Vagina (tissue), 2 donors: ENCODE measurements at places on chromosomes 2 and 18.

DNA sequence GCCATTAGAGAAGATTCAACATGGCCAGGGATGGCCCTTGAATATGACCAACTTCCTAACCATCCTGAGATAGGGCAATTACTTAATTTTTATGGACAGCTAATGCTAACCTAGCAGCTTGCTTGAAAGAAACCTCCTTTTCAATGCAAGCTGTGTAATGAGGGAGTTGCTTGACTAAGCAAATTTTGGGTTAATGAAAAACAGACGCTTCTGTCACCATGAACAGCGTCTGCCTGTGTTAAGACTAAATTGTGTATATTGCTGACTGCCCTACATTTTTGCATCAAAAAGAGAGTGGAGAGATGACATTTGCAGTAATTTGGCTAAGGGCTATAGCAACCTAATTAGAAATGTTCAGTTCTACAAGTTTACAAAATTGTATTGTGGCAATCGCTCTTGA lies 319.2 kb upstream of the LRATD1 start:
- no peak overlapping the region for H3K27ac ChIP-seq
- no peaks in the 10 kb centered on the region for H3K27me3 ChIP-seq
- H3K4me3 ChIP-seq, result no peak overlapping the region
- H3K36me3 ChIP-seq, result no peaks in the 10 kb centered on the region
- no peaks in the 10 kb centered on the region for H3K4me1 ChIP-seq

DNA sequence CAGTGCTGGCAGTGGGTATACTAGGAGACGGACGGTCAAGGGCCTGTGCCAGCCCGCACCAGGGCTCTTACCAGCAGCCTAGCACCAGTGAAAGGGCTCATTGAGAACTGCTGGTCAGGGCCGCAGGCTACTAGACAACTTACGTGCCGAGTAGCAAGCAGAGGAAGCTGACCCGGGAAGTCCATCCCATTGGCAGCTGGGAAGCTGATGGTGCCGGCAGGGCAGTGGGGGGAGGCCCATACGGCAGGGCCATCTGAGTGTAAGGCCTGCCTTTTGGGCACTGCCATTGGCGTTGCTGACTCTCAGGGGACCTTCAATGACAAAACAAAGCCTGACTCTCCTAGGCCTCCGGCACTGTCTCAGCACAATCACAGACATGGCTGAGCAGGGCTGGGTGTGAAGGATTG lies 20.6 kb downstream of the EFR3B start:
- H3K27me3 ChIP-seq, result no peaks in the 10 kb centered on the region
- no peak overlapping the region for H3K4me3 ChIP-seq
- H3K4me1 ChIP-seq, result peaks cover 4% of the 10 kb centered on the region
- no peak for DNase-seq
- H3K36me3 ChIP-seq, result no peaks in the 10 kb centered on the region

DNA sequence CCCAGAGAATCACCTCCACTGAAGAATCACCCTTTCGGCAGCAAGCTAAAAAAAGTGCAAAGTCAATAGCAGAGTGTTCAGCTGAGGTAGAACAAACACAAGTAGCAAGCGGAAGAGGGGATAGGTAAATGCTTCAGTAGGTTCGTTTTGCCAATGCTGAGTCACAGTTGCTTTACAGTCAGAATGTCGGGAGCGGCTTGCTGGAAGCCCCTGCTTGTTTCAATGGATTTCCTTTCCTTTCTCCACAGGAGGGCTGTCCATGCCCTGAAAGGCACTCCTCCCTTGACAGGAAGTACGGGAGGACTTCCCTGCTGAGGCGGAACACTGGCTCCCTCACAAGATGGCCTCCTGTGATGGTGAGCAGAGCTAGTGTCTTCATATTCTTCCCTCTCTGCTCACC lies 146.2 kb upstream of the LYPD1 start:
- no peak for DNase-seq
- no peaks in the 10 kb centered on the region for H3K27me3 ChIP-seq
- H3K27ac ChIP-seq, result no peak overlapping the region
- H3K36me3 ChIP-seq, result no peaks in the 10 kb centered on the region

DNA sequence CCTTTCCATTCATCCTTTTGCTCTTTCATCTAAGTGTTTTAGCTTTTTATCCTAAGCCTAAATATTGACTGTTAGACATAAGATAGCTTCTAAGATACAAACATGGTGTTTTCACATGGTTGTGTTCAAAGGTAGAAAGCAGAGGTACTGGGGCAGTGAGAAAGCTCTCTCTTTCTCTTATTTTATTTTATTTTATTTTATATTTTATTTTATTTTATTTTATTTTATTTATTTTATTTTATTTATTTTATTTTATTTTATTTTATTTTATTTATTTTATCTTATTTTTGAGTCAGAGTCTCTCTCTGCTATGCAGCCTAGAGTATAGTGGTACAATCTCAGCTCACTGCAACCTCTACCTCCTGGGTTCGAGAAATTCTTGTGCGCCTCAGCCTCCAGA lies 287.2 kb downstream of the IKZF2 start:
- no peak overlapping the region for H3K27ac ChIP-seq
- H3K4me3 ChIP-seq, result no peak overlapping the region
- no peaks in the 10 kb centered on the region for H3K4me1 ChIP-seq
- H3K27me3 ChIP-seq, result no peaks in the 10 kb centered on the region
- no peaks in the 10 kb centered on the region for H3K36me3 ChIP-seq
- no peak for DNase-seq

DNA sequence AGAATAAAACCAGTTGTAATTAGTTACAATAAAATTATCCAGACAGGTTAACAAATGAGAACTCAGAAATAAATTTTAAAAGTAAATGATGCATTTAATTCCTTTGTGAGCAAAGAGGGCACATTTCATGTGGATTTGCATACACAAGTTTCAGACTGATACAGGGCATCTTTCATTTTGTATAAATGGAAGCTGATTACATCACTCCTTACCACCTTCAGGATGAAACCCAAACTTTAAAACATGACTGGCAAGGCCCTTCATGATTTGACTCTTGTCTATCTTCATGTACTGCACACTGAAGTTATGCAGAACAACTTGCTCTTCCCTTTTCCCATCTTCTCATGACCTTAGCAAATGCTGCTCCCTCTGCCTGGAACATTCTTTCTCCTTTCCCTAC lies 26.9 kb downstream of the EFEMP1 start:
- H3K36me3 ChIP-seq, result no peaks in the 10 kb centered on the region
- no peaks in the 10 kb centered on the region for H3K4me1 ChIP-seq
- DNase-seq, result no peak
- H3K27me3 ChIP-seq, result no peaks in the 10 kb centered on the region
- no peak overlapping the region for H3K27ac ChIP-seq

DNA sequence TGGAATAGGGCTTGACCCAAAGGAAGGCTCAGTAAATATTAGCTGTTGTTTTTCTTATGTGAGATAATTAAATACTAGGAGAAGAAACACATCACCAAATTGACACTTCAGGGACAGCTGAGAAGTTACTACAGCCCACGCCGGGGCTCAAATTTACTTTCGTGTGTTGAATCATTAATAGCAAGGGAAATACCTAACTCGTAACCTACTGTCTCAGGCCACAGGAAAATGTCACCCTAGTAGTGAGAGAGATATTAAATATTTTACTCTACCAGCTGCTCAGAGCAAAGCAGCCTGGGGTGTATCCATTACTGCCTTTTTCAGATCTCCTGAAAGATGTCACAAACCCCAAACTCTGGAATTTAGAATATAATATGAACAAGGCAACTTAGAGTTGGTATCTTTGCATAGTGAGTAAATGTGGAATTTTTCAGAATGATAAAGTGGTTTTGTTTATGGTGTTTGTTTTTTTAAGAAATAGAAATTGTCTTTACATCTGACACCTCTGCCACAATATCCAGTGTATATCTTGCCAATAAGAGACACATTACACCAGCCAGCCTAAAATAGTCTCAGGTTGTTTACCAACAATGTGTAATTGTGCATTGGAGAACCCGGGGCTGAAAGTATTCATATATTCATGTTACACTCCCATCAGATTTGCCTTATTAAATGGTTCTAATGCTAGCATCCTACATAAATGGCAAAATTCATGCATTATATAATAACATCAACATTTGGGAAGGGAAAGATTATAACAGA lies 48.4 kb downstream of the ATP8B1 start:
- no peak for DNase-seq
- H3K27me3 ChIP-seq, result no peaks in the 10 kb centered on the region
- H3K36me3 ChIP-seq, result no peaks in the 10 kb centered on the region

DNA sequence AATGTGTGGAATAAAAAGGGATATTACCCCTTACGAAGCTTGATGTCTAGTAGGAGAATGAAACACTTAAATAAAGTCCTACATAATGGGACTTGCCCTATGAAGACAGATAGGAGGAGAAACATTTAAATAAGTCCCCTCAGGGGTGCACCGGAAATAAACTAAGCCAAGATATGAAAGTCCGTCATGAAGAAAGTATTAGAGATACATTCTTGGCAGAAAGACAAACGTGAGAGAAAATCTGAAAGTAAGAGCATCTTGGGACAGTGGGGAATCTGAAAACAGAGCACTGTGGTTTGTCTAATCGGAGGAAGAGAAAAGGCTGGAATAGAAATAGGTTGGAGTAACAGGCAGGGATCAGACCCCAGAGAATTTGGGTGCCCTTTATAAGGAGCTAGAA lies 516.9 kb upstream of the DSEL start:
- H3K27ac ChIP-seq, result no peak overlapping the region
- no peaks in the 10 kb centered on the region for H3K36me3 ChIP-seq
- H3K4me3 ChIP-seq, result no peak overlapping the region
- no peak for DNase-seq
- no peaks in the 10 kb centered on the region for H3K27me3 ChIP-seq

- peak overlapping the region; percentile 61 for H3K27ac ChIP-seq
- no peak overlapping the region for H3K4me3 ChIP-seq
- no peaks in the 10 kb centered on the region for H3K27me3 ChIP-seq
- no peak for DNase-seq
Observed at GRCh38 chr2:47009253-47009767, 93.7 kb upstream of the MCFD2 start.

DNA sequence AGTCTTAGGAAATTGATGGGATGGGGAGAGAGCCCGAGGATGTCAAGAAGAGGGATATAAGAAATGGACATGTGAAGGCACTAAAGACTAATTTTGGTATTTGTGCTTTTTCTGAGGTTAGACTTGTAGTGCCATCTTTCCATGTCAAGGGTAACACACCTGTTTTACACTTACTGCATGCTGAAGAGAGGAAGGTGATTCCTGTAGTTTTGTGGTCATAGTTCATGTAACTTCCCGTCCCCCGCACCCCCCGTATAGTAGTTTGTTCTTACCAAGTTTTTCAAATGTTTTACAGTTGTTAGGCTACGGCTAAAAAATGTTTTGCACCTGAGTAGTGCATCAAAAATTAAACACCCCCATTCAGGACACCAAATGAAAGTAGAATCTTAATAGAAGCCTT lies 73.8 kb downstream of the CLIP4 start:
- DNase-seq, result no peak
- H3K36me3 ChIP-seq, result peaks cover 3% of the 10 kb centered on the region
- no peak overlapping the region for H3K4me3 ChIP-seq
- H3K4me1 ChIP-seq, result no peaks in the 10 kb centered on the region
- no peaks in the 10 kb centered on the region for H3K27me3 ChIP-seq
- no peak overlapping the region for H3K27ac ChIP-seq

GRCh38 chr18:9575558-9575957 lies 38.8 kb downstream of the PPP4R1 start:
- H3K27ac ChIP-seq, result peak overlapping the region; percentile 15
- no peaks in the 10 kb centered on the region for H3K27me3 ChIP-seq
- DNase-seq, result no peak

DNA sequence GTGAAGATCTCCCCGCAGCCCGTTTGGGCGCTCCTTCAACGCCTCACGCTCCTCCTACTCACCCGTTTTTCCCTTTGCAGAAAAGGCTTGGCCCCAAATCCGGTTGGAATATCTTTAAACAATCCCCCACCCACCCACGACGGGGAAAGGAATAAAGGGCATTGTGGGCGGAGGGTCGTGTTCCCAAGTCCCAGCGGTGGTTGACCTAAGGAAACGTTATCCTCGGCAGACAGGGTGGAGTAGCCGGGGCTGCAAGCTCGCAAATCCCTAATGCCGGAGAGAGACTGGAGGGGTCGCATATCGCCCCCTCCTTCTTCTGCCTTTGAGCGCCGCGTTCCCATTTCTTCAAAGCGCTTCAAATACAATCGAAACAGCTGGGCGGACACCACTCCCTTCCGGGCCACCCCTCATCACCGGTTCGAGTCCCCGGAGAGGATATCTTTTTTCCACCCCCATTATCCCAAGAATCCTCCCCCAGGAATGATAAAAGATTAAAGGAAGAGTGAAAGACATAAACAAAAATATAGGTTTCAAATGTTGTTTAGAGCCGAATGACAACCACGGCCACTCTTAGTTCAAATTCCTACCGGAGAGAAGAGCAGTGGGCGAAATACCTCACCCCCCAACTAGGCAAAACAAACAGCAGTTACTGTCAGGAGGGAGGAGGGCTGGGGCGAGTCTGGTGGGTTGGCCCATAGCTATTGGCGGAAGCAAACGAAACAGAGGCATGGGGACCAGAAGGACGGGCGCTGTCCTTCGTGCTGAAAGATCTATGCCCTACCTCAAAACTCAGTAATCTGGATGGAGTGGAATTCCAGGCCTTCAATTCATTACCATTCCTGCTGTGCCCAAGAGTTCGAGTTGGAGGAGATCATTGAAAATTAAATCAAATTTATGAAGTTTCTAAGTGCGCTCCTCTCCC lies 2.8 kb upstream of the GAD1 start:
- H3K36me3 ChIP-seq, result no peaks in the 10 kb centered on the region
- peaks cover 47% of the 10 kb centered on the region for H3K4me1 ChIP-seq
- no peak overlapping the region for H3K4me3 ChIP-seq

- no peak for DNase-seq
- no peak overlapping the region for H3K4me3 ChIP-seq
- H3K36me3 ChIP-seq, result no peaks in the 10 kb centered on the region
- H3K27ac ChIP-seq, result peak overlapping the region; percentile 12
Observed at GRCh38 chr18:31247574-31248199, 70.3 kb upstream of the DSG1 start.
